Glomerular endothelial cell (primary cell): ENCODE measurements at places on chromosomes 7 and 10.

DNA sequence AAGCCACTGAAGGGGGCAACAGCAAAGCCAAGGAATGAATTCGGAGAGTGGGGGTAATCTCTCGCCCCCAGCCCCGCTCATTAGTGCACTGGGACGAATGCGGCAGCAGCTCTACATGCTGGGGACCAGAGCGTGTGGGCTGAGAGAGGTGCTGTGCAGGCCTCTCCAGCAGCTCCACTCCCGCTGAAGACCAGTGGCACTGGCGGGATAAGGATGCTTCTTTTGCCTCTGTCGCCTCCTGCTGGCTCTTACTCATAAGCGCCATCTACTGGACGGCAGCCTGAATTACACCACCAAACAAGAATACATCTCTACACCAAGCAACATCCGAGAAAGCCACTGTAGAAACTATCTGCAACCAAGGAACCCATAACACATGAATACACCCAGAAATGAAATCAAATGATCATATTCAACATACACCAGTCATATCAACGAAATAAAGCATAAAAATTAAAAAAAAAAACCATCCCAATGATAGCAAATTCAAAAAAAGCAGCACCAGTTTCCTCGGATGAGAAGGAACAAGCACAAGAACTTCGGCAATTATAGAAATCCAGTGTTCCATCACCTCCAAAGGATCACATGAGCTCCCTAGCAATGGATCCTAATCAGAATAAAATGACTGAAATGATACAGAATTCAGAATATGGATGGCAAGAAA, 79.0 kb upstream of the TMEM168 start:
- DNase-seq: no peak

DNA sequence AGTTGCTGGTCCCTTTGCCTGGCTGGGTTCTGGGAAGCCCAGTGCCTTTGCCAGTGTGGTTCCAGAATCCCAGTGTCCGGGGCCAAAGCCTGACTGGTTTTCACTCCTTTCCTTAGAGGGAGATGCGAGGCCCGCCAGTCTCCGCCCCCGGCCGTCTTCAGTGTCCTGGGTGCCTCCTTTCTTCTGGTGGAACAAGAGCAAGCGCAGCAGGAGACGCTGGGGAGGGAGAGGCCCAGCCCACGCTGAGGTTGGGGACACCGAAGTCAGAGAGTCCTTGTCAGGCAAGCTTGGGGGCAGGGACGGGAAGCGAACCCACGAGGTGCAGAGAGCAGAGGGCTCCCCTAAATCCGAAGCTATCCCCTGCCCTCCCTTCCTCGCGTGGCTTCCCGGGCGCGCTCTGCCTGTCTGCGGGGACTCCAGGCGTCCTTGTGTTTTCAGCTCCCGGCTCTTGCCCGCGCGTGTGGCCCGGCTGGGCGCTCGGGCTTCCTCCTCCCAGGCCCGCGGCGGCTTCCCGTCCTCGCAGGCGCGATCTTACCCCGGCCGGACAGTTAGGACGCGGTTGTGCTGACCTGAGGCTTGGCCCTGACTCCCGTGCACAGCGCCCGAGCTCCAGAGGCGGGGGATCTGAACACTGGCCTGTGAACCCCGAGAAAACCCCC, 60.6 kb upstream of the UBE3C start:
- DNase-seq: no peak

GRCh38 chr10:132414402-132415016, 17.5 kb downstream of the PWWP2B start:
- DNase-seq: no peak

DNA sequence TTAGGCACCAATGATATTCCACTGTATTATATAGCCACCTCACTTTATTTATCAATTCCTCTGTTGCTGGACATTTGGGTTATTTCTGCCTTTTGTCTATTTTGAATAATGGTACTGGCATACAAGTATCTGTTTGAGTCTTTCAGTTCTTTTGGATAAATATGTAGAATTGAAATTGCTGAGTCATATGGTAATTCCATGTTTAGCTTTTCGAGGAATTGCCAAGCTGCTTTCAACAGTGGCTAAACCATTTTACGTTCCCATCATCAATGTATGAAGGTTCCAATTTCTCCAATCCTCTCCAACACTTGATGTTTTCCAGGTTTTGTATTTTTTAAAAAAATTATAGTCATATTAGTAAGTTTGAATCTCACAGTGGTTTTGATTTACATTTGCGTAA, 42.3 kb downstream of the JMJD1C start:
- DNase-seq: no peak

GRCh38 chr7:33788531-33788930, 116.8 kb upstream of the BMPER start:
- no peak for DNase-seq

- no peak for DNase-seq
Measured at GRCh38 chr10:1149793-1150637, 93.8 kb downstream of the WDR37 start.

DNA sequence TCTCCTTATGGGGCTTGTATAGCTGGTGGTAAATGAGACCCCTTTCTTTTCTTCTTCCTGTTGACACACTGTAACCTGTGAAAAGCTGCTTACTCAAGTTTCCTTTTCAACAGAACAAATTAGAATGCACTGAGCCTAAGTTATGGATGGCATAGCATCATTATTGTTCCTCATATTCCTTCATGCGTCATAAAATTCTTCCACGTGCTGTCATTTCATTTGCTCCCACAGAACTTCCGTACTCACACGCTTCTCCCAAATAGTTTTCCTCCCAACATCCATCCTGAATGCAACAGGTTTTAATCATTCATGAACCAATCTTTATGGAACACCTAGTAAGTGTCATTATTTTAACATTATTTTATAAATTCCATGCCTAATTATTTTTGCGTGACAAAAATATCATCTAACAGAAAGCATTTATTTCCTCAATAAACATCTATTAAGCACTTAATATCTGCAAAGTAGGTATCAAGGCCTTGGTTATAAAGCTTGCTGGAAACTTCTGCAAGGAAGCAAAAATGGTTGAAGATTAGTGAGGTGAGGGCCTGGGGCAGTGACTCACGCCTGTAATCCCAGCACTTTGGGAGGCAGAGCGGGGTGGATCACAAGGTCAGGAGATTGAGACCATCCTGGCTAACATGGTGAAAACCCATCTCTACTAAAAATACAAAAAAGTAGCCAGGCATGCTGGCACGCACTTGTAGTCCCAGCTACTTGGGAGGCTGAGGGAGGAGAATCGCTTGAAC, 18.9 kb upstream of the SEPTIN7 start:
- DNase-seq: no peak

GRCh38 chr7:117076426-117076943, 123.2 kb downstream of the ST7 start:
- no peak for DNase-seq

- no peak for DNase-seq
Measured at GRCh38 chr7:92020636-92021035, 80.0 kb downstream of the AKAP9 start.

DNA sequence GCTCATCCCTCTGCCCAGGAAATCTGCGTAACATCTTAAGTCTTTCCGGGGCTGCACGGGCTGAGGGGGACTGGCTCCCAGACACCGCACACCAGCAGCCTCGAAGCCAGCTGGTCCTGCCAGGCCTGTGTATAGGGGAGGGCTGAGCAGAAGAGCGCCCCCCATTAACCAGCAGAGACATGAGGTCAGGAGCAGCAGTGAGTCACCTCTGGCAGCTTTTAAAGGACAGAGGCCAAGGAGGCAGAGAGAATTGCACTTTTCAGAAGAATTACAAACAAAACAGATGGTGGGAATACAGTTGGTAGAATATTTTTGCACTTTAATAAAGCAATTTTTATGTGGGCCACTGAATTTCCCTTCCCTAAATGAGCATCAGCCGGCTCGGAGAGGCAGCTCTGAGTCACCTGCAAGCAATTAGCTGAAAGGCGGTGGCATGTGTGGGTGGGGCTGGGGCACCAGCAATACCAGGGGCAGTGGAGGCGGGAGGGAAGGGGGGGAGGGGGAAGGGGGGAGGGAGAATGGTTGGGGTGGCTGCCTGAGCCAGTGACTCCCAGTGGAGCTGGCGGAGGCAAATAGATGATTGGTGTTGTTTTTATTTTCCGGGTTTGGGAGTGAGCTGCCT, 39.1 kb downstream of the GOLGA7B start:
- DNase-seq: no peak

- no peak for DNase-seq
Measured at GRCh38 chr10:50501924-50502452, 121.8 kb downstream of the SGMS1 start.

DNA sequence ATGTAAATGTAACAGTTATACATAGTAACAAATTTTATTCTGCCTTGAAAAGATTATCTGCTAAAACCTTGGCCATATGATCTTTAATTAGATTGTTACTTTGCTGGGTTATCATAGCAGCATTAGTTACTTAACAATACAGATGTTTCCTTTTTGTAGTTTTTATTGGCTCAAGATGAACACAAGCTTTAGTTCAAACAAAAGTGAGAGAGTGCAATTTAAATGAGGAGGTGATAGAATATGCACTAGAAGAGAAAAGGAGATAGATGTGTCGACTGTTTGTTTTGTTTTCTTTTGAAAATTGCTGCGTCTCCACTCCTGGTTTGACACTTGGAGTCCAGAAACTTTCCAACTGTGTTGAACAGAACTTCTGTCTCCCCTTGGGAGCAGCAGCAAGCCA, 91.4 kb upstream of the CAV2 start:
- no peak for DNase-seq

DNA sequence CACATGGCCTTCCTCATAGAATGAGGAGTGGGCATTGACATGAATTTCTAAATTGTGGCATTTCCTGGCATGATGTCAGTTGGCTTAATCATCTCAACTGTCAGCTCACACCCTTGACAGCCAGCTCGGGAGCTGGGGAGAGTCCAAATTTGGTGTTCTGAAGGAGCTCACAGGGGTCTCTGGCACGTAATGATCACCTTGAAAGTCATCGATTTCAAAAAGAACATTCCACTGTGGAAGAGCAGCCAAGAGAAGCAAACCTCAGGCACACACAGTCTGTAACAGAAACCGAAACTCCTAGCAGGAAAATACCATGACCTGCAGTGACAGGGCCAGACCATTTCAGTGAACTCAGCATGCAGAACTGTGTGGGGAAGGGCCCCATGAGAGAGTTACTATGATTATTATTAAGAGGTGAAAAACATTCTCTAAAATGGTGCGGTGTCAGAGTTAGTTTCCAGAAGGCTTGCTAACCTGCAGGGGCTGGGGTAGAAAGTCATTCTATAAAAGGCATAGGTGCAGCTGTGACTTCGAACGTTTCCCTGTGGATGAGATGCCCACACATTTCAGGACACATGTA, 26.4 kb upstream of the KLF6 start:
- DNase-seq: no peak

DNA sequence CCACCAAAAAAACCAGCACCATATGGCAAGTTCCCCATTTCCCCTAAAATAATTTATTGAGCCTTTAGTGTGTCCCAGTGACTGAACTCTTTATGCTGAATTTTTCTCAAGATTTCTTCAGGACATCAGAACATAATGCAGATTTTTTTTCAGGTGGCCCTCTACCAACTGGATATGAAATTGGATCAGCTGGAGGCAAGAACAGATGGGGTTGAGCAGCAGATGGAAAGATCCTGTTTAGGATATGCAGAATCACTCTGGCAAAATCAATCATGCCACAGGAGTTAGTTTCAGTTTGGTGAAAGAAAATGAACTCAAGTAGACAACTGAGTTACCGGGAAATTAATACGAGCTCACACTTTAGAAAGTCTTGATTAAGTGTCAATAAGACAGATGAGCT, 761.5 kb upstream of the C7orf33 start:
- no peak for DNase-seq

DNA sequence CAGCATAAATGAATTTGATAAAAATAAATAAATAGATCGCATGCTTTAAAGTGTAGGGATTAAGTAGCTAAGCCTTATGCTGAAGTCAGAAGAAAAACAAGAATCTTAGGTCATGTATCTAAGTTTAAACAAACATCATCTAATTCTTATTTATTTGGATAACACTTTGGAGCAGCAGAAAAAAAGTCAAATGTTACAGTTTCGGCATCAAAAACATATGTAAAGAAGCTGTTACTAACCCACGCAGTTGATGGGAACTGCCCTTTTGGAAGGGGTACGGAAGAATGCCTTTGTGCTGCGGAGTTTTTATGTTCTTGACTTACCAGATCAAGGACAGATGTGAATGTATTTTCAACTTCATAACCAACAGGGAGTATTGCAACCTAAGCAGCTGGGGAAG, 37.3 kb upstream of the HABP2 start:
- DNase-seq: no peak

DNA sequence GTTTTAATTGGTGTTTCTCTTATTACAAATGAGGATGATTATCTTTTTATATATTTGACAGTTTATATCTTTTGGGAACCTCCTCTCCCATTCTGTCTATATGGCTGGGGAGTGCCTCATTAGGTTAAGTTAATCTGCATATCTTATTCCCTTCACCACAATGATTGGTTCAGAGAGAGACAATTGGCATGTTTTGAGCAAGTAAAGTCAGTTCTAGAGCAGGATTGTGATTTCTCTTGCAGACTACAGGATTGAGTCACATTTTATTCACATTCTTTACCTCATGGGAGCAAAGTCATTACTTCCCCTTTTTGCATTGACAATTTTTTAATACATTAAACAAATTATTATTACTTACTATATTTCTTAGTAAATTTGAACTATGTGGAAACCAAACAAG, 345.6 kb downstream of the MDFIC start:
- no peak for DNase-seq

- no peak for DNase-seq
Measured at GRCh38 chr10:78764846-78765430, 303.8 kb upstream of the ZMIZ1 start.

DNA sequence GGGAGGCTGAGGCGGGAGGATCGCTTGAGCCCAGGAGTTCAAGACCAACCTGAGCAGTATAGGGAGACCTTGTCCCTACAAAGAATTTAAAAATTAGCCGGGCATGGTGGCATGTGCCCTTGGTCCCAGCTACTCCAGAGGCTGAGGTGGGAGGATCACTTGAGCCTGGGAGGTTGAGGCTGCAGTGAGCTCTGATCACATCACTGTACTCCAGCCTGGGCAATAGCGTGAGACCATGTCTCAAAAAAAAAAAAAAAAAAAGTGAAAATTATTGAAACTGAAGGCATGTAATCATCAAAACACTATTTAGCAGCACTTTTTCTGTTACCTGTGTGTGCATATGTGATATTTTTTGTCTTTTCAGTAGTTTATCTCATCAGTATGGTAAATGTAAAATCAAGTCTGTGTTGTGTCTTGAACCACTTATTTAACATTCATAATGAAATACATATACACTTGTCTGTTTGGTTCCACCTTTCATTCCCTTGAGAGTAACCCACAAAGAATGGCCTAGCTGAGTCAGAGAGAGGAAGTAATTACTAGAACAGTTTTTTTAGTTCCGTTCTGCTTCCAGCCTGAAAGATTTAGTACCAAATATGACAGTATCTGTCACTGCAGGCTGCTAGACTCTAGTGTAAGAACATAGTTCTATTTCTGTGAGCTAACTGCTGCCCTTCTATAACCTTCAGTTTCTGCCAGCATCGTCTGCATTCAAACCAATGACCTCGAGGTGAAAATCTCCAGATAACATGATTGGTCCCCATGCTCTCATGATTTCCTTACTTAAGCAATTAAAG, 68.6 kb downstream of the MMRN2 start:
- DNase-seq: peak; percentile 18

DNA sequence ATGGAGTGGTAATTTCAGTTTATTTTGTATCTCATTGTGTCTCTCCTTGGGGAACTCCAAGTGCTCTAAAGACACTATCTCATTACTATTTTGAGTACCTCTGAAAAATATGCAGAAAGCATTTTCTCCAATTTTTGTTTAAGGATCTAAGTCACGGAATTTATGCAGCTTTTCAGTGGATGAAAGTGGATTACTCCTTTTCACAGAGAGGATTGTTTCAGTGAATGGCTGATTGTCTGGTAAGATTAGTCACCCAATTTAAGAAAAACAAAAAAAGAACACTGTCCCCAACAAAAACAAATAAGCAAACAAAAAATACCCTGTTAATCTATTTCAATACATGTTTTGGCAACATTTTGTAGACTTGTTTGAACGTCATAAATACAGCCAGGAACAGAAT, 338.3 kb upstream of the TEX47 start:
- DNase-seq: no peak
